Aorta (tissue), 5 donors: ENCODE measurements at places on chromosomes 3 and 15. TPM values are rescaled to one million over a fixed set of nuclear protein-coding genes. Genes with fewer than 3 reads are reported as not detected.
A peak's percentile ranks its signal among the peaks of the same experiment; 100 is the strongest.

The ERICH6 gene
- total RNA-seq, result 0.18 TPM

DNA sequence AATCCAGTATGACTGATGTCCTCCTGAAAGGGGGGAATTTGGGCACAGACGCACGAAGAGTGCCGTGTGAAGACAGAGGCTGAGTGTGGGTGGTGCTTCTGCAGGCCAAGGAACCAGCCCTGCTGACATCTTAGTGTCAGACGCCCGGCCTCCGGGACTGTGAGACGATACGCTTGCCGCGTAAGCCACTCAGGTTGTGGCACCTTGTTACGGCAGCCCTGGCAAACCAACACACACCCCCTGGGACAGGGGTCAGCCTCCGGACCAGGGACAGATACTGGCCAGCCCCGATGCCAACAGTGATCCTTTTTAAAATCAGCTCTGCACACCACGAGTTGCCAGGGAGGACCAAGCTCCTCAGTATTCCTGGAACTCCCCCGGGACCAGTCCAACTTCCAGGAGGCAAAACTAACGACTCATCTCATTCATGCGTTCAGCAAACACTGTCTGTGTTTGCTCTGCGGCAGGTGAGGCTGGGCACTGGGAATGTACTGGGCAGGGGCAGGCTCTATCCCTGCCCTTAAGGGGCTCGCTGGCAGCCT is 21.2 kb upstream of the PIGZ start:
- H3K4me1 ChIP-seq, result no peaks in the 10 kb centered on the region
- DNase-seq, result no peak
- H3K36me3 ChIP-seq, result no peaks in the 10 kb centered on the region
- H3K4me3 ChIP-seq, result no peak overlapping the region

GRCh38 chr3:13173186-13173585 is 100.0 kb upstream of the IQSEC1 start:
- peak; percentile 68 for DNase-seq
- no peak overlapping the region for H3K27ac ChIP-seq
- no peaks in the 10 kb centered on the region for H3K27me3 ChIP-seq
- no peaks in the 10 kb centered on the region for H3K36me3 ChIP-seq

DNA sequence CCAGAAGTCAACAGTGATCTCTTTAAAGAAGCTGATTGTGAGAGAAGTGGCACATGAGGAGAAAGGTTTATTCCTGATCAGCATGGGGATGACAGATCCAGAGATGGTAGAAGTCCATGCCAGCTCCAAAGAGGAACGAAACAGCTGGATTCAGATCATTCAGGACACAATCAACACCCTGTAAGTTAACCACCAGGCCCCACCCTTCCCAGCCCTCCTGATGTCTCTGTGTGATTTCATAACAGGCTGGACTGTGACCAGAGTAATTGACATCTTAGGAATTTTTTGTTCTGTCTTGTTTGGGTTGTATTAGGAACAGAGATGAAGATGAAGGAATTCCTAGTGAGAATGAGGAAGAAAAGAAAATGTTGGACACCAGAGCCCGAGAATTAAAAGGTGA is 67.7 kb downstream of the KLHL25 start:
- no peaks in the 10 kb centered on the region for H3K27me3 ChIP-seq
- H3K27ac ChIP-seq, result no peak overlapping the region
- H3K4me1 ChIP-seq, result peaks cover 6% of the 10 kb centered on the region
- no peak overlapping the region for H3K4me3 ChIP-seq
- no peak for DNase-seq

GRCh38 chr3:186932281-186933181 is 2.2 kb downstream of the ST6GAL1 start:
- DNase-seq, result no peak
- no peaks in the 10 kb centered on the region for H3K4me1 ChIP-seq
- peak overlapping the region; percentile 74 for H3K27ac ChIP-seq
- H3K36me3 ChIP-seq, result no peaks in the 10 kb centered on the region
- H3K27me3 ChIP-seq, result no peaks in the 10 kb centered on the region

GRCh38 chr3:135929670-135930069 is 35.9 kb upstream of the PPP2R3A start:
- no peak overlapping the region for H3K4me3 ChIP-seq
- no peaks in the 10 kb centered on the region for H3K4me1 ChIP-seq
- H3K27ac ChIP-seq, result no peak overlapping the region
- no peaks in the 10 kb centered on the region for H3K36me3 ChIP-seq
- DNase-seq, result no peak

DNA sequence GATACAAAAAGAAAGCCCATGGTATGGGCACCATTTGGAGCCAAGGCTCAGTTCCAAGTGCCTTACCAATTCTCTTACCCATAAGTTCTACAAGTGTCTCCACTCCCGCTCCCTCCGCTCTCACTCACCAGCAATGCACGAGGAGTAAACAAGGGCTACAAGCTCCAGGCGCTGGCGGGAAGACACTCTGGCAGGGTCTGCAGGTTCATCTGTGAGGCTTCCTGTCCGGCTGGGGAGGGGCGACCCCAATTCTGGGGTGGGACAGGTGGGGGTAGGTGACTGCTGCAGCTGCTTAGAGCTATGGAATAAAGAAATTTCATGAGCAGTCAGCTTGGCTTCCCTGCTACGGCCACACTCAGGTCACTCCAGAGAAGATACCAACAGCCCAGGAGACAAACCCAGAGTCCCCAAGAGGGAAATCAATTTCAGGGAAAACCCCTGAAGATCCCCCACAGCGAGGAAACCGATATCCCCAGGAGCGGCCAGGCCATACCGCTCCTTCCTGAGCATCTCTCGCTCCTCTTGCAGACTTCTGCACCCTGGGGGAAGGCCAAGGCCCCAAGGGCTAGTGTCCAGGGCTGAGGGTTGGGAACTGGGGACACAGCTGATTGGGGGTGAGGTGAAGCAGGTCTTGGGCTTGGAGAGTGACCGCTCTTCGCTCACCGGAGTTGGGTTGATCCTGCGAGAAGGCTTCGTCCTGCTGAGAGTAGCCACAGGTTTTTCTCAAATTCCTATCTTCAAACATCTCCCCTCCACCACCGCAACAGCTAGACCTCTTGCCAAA is 1.4 kb downstream of the CDAN1 start:
- DNase-seq, result no peak
- no peaks in the 10 kb centered on the region for H3K27me3 ChIP-seq
- peak overlapping the region; percentile 77 for H3K4me3 ChIP-seq
- no peaks in the 10 kb centered on the region for H3K36me3 ChIP-seq
- H3K4me1 ChIP-seq, result no peaks in the 10 kb centered on the region
